CD4-positive, CD25-positive, alpha-beta regulatory T cell (primary cell): ENCODE measurements at places on chromosomes 6 and 20. TPM values are rescaled to one million over a fixed set of nuclear protein-coding genes. Genes with fewer than 3 reads are reported as not detected.

- H3K4me3 ChIP-seq: no peak overlapping the region
- peaks cover 4% of the 10 kb centered on the region for H3K27me3 ChIP-seq
- H3K4me1 ChIP-seq: no peaks in the 10 kb centered on the region
- DNase-seq: no peak
- no peak overlapping the region for H3K27ac ChIP-seq
Observed at GRCh38 chr20:17491041-17491440, 40.1 kb downstream of the BFSP1 start.

DNA sequence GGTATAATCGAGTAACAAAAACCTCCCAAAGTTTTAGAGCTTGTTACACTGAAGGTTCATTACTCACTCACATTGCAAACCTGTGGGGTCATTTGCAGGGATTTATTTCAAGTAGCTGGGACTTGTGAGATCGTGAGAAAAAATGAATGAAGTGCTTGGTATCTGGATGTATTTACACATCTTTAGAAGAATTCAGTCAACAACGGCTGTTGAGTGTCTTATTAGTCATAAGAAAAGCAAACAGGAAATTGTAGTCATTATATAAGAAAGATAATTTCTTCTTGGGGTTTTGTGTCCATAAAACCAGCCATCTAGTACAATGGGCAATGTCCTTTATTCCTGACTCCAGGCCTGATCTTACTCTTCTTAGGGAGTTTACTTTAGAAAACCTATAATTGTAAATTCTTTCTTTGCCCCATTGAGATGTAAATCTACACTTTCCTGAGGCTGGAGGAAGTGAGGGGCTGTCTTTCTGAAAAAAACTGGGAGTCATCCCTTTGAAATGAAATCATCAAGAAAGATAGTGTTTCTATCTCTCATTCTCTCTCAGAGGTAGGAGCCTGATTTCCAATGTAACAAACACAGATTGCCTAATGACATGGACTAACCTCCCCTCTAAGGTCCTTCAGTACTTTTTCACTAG is 202.5 kb upstream of the ASCC3 start:
- no peak for DNase-seq
- no peak overlapping the region for H3K27ac ChIP-seq
- H3K36me3 ChIP-seq: no peaks in the 10 kb centered on the region
- no peak overlapping the region for H3K4me3 ChIP-seq
- no peaks in the 10 kb centered on the region for H3K27me3 ChIP-seq

The SIRPB2 gene
- not detected for total RNA-seq

DNA sequence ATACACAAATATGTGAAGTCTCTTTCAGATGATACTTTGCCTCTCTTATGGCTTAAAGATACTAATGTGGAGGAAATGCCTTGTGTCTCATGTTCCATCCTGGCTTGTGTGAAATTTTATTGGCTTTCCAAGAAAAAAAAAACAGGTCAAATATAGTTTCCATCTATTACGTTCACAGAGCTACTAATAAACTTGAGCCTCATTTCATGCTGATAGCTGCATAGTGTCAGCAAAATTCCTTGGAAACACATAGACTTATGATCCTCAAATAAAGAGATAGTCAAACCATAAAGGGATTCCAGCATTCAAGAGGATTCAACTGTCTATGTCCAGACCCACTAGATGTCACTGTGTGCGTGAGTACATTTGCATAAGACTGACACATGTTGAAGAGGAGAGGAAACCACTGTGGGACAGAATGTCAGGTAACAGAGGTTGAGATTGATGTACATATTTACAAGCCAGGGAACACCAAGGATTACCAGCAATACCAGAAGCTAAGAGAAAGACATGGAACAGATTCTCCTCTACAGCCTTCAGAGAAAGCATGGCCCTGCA is 266.6 kb downstream of the COL12A1 start:
- no peaks in the 10 kb centered on the region for H3K4me1 ChIP-seq
- DNase-seq: no peak
- H3K4me3 ChIP-seq: no peak overlapping the region
- H3K36me3 ChIP-seq: no peaks in the 10 kb centered on the region
- no peaks in the 10 kb centered on the region for H3K27me3 ChIP-seq

The KHDC1L gene
- total RNA-seq: 0.67 TPM

DNA sequence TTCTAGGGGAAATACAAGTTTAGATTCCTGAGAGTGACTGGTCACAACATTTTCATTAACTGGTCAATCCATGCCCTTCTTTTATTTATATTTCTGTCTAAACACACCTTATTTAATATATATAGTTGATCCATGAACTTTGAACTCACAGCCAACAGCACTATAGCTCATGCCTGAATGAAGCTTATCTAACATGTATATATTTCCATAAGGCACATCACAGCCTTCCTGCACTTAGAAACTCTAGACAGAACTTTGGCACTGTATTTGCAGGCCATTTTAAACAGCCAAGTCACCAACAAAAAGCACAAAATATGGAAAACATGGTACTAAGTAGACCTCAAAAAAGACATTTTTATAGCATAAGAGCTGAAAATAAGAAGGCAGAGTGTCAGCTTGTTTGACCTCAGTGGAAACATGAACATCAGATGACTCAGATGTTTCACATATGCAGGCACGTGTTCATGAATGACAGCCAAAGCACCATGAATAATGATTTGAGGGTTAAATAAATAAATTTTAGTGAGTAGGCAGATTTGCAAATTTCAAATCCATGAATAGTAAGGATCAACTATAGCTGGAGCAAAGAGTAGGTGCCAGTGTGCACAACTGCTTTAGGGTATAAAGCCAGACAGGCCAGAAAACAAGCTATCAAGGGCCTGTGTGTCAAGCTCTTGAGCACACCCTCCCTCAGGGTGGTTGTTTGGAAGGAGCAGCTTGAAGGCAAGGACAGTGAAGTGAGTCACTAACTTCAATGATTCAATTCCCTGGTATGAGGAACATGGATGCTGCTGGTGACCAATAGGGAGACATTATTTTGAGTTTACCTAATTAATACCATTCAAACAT is 88.9 kb upstream of the NT5E start:
- no peaks in the 10 kb centered on the region for H3K4me1 ChIP-seq
- no peaks in the 10 kb centered on the region for H3K36me3 ChIP-seq
- no peak for DNase-seq
- H3K4me3 ChIP-seq: no peak overlapping the region

DNA sequence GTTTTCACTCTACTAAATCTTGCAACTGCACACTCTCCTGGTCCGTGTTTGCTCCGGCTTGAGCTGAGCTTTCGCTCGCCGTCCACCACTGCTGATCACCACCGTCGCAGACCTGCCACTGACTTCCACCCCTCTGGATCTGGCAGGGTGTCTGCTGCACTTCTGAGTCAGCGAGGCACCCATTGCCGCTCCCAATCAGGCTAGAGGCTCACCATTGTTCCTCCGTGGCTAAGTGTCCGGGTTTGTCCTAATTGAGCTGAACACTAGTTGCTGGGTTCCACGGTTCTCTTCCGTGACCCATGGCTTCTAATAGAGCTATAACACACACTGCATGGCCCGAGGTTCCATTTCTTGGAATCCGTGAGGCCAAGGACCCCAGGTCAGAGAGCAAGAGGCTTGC is 98.6 kb upstream of the GPR6 start:
- H3K4me1 ChIP-seq: no peaks in the 10 kb centered on the region
- DNase-seq: no peak
- H3K27ac ChIP-seq: no peak overlapping the region
- H3K4me3 ChIP-seq: no peak overlapping the region

- no peak for DNase-seq
- H3K36me3 ChIP-seq: no peaks in the 10 kb centered on the region
- no peak overlapping the region for H3K4me3 ChIP-seq
- peaks cover 8% of the 10 kb centered on the region for H3K4me1 ChIP-seq
- no peaks in the 10 kb centered on the region for H3K27me3 ChIP-seq
Observed at GRCh38 chr6:37570482-37571133, 70.9 kb upstream of the CCDC167 start.

- no peaks in the 10 kb centered on the region for H3K27me3 ChIP-seq
- no peak overlapping the region for H3K27ac ChIP-seq
- H3K36me3 ChIP-seq: peaks cover 7% of the 10 kb centered on the region
- no peaks in the 10 kb centered on the region for H3K4me1 ChIP-seq
- no peak overlapping the region for H3K4me3 ChIP-seq
Observed at GRCh38 chr6:161161889-161162624, 111.8 kb downstream of the AGPAT4 start.

DNA sequence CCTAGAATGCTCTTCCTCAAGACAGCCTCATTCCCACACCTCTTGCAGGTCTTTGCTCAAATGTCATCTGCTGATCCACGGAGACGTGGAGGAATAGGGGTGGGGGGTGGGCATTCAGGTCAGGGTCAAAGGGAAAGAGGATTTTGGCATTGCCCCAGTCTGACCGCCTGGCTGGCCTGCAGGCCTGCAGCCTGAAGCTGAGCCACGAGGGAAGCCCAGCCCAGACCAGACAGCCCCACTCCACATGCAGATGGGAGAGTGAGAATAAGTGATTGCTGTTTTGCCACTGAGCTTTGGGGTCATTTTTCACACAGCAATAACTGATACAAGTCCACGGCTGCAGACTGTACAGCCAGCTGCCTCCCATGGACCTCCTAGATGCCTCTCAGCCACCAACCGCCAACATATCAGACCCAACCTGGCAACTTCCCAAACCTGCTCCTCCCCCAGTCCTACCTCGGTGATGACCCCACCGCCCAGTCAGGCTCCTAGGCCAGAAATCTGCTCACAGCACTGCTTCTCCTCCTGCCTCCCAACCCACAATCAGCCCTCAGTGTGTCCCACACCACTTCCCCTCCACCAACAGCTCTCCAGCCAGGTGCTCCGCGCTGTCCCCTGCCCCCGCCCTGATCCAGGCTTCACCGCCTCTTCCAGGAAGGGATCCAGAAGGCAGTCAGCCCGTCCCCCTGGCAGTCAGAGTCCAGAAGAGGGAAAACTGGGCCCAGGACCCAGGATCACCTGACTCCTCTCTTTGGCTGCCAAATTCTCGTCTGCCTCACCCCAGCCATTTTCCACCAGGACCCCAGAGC is 14.0 kb downstream of the KIAA1755 start:
- no peaks in the 10 kb centered on the region for H3K36me3 ChIP-seq
- H3K4me1 ChIP-seq: no peaks in the 10 kb centered on the region
- no peak for DNase-seq

DNA sequence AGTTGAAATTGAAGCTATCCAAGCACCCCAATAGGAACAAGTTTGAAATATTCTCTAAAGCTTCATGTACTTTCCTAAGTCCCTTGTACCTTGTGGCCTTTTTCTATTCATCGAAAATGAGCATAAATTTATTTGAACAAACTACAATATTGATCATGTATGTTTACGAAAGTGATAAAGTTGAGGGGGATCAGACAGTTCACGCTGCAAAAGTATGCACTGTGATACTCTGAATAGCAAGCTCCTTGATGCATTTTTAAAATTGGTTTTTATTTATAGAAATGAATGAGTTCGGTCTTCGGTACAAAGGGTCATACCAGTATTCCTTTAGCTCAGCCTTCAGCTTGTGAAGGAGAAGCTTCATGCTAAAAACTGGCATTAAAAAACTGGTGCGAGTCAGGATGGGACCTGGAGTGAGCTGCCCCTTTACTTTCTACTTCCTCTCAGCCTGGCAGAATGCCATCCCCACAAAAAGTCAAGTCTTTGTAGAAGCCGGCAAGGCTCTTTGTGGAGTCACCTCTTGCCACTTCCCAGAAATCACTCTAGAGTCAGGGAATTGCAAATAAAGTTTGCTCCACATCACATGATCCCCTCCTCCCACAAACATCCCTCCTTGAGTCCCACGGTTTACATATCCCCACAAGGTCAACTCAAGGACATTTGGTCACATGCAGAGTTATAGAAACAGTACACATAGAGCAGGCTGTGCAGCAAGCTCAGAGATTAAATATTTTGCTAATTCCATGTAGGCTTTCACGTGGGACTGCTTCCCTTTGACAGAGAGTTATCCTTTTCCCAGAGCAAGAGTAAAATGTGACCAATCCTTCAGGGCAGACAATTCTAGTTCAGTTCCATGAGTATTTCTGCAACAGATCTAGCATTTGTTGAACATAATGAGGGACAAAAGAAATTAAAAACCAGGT is 34.6 kb upstream of the ADGRF1 start:
- H3K36me3 ChIP-seq: no peaks in the 10 kb centered on the region
- no peaks in the 10 kb centered on the region for H3K27me3 ChIP-seq
- no peak for DNase-seq
- no peak overlapping the region for H3K4me3 ChIP-seq
- no peaks in the 10 kb centered on the region for H3K4me1 ChIP-seq
- H3K27ac ChIP-seq: no peak overlapping the region

- no peaks in the 10 kb centered on the region for H3K36me3 ChIP-seq
- no peak overlapping the region for H3K4me3 ChIP-seq
- H3K27me3 ChIP-seq: no peaks in the 10 kb centered on the region
Observed at GRCh38 chr6:112743323-112743722, 396.2 kb downstream of the RFPL4B start.

The SASH1 gene
- total RNA-seq: not detected

- H3K27me3 ChIP-seq: no peaks in the 10 kb centered on the region
- no peaks in the 10 kb centered on the region for H3K36me3 ChIP-seq
- H3K4me3 ChIP-seq: no peak overlapping the region
- no peak overlapping the region for H3K27ac ChIP-seq
- no peaks in the 10 kb centered on the region for H3K4me1 ChIP-seq
- DNase-seq: no peak
Observed at GRCh38 chr20:11270566-11270965, 596.8 kb upstream of the JAG1 start.

DNA sequence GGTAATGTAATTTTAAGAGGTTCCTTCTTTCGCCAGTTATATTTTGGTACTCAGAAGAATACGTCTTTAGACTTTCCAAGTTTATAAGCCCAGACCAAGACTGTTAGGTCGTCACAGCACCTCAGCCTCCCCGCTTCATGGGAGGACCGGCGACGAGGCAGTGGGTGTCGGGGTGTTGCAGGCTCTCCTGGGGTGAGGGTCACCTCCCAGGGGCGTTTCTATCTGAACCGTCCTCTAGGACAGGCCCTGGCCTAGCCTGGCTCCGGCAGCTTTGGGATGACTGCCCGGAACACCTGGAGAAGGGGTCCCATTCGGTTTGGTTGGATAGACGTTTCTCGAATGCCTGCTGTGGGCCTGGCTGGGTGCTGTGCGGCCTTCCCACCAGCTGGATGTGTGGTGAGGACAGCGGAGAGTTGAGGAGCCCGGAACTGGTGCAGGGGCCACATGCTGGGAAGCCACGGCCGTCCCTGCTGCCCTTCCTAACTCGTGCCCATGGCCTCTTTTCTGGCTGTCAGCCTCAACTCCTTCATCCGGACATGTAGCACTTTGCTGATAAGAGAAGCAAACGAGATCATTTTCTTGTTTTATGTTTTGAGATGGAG is 1.1 kb downstream of the OSBPL2 start:
- no peak for DNase-seq
- H3K4me3 ChIP-seq: peak overlapping the region; percentile 74
- H3K27ac ChIP-seq: peak overlapping the region; percentile 67
- peaks cover 40% of the 10 kb centered on the region for H3K4me1 ChIP-seq

GRCh38 chr6:82915666-82916065 is 150.0 kb downstream of the UBE3D start:
- no peaks in the 10 kb centered on the region for H3K36me3 ChIP-seq
- H3K4me1 ChIP-seq: no peaks in the 10 kb centered on the region
- H3K27ac ChIP-seq: no peak overlapping the region

GRCh38 chr6:17493286-17493685 is 99.9 kb downstream of the CAP2 start:
- no peaks in the 10 kb centered on the region for H3K4me1 ChIP-seq
- peaks cover 4% of the 10 kb centered on the region for H3K27me3 ChIP-seq
- H3K4me3 ChIP-seq: no peak overlapping the region
- no peak overlapping the region for H3K27ac ChIP-seq
- no peak for DNase-seq

GRCh38 chr20:40644863-40645262 is 44.2 kb downstream of the MAFB start:
- no peaks in the 10 kb centered on the region for H3K36me3 ChIP-seq
- no peak overlapping the region for H3K4me3 ChIP-seq
- H3K27me3 ChIP-seq: no peaks in the 10 kb centered on the region
- DNase-seq: no peak
- H3K27ac ChIP-seq: no peak overlapping the region
- no peaks in the 10 kb centered on the region for H3K4me1 ChIP-seq

The MUCL3 gene
- not detected for total RNA-seq
